ENCODE measurements at places on chromosomes 5 and 9.

DNA sequence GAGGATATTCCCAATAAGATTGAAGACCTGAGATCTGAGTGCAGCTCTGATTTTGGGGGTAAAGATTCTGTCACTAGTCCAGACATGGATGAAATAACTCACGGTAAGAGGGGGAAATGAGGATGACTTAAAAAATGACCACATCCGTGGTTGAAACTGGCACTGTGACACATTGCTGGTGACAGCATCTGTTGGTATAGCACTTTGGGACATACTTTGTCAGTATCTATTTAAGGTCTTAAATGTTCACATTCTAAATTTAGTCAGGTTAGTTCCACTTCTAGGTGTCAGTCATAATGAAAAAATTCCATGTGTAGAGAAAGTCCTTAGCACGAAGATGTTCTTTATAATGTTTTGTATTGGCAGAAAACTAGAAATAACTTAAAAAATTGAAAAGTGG is 70.9 kb downstream of the GAPVD1 start:
- DNase-seq = no peak

DNA sequence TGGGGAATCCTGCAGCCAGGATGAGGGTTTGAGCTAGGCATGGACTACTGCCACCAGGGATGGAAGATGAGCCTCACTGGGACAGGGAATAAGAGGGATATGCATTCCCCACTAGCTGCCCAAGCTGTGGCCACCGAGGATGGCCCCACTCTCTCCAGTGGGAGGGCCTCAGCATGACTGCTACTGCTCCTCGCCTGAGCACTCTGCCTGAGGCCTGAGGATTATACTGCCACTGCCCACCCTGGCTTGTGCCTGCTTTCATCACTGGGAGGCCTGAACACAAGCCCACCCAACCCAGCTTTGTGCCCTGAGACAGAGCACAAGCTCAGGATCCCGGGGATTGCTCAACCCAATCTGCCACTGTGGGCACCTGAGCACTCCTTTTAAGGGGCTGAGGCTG is 425.6 kb downstream of the RASEF start:
- no peak for DNase-seq

DNA sequence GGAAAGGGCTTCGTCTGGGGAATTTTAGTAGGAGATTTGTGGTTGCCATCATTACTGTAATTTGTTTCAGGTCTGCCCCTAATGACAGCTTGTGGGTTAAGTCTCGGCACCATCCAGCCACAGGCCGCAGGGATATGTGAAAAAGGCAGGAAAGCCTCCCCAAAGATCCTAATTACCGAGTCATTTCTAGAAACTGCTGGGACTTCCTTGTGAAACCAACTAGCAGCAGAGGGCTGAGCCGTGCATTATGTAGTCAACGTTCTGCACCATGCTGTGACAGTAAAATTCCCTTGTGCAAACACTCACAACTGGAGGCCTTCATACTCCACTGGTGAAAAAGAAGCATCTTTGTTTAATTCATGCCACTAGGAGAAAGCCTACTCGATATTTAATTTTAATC is 230.3 kb downstream of the MPDZ start:
- DNase-seq = no peak

- DNase-seq = no peak
Observed at GRCh38 chr5:162888268-162888667, 549.1 kb upstream of the CCNG1 start.

DNA sequence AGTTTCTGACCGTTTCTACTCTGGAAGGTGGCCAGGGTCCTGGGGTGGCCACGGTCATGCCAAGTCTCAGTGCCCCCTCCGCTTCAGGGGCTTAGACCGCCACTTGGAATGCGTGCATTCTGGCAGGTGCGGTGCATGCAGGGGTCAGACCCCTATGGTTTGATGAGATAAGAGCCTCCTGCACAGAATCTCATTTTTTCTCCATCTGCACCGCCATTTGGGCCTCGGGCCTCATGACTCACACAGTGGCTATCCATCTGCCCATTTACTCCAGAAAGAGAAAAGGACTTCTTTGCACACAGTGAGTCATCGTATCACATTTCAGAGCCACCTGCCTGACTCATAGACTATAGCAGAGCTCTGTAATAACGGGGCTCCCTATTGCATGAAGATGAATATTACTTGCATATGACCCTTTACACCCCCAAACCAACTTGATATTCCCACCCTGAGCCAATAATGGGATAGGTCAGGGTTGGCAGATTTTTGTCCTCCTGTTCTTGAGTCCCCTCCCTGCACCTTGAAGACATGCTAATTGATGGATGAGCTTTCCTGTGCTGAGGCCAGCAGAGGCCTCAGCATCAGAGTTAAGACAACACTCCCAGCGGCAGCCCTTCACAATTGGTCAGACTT is 157.4 kb downstream of the NR3C1 start:
- DNase-seq = no peak

GRCh38 chr5:1517838-1518237 is 5.9 kb downstream of the LPCAT1 start:
- DNase-seq = peak; percentile 29

DNA sequence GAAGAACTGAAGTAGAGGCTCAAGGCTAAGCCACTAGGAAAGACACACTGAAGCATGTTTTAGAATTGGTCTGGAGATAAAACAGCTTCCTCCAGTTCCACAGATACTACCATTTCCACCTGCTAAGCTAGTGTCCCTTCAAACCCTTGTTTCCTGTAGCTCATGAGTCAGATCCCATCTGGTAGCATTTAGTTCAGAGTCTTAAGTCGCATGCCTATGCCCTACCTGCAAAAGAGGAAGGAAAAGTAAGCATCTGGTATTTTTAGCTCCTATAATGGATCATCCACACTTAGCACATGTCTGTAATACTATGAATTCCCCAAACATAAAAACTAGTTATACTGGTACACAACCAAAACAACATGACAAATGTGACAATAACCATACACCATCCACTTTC is 92.1 kb downstream of the CDKN2A start:
- no peak for DNase-seq

GRCh38 chr5:39331861-39332381 is 32.4 kb downstream of the C9 start:
- DNase-seq = no peak

- DNase-seq = no peak
Observed at GRCh38 chr9:115850548-115851304, 302.9 kb upstream of the PAPPA start.

DNA sequence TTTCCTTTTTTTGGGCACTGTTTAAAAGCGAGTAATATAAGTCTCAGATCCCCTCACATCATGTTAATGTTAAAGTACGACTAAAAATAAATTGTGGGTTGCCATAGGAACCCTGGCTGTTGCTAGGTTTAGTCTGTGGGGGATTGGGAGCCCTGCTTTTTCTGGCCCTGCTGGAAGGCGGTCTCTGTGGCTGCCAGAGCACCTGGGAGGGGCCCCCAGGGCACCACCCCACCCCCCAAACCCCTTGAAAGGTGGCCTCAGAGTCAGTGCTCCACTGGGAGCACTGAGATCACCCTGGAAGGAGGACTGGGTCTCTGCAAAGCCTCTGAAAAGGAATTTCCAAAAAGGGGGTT is 66.2 kb upstream of the NEURL1B start:
- no peak for DNase-seq

DNA sequence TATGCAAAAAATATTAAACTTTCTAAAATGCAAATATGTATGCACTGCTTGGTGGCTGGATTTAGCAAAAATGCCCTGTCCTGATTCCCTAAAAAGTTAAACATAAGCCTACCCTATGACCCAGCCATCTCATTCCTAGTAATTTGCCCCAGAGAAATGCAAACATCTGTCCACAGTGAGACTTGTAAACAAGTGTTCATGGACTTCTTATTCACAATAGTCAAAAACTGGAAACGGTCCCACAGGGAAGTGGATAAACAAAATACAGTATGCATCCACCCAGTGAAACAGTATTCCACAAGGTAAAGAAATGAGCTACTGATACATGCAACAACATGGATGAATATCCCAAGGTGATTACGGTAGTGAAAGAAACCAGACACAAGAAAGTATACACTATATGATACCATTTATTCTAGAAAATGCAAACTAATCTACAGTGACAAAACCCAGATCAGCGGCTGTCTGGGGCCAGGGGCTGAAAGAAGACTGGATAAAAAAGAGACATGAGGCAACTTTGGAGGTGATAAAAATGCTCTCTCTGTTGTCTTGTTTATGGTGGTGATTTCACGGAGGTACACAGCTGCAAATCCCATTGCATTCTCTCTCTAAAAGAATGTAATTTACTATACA is 277.3 kb downstream of the GLIS3 start:
- no peak for DNase-seq

DNA sequence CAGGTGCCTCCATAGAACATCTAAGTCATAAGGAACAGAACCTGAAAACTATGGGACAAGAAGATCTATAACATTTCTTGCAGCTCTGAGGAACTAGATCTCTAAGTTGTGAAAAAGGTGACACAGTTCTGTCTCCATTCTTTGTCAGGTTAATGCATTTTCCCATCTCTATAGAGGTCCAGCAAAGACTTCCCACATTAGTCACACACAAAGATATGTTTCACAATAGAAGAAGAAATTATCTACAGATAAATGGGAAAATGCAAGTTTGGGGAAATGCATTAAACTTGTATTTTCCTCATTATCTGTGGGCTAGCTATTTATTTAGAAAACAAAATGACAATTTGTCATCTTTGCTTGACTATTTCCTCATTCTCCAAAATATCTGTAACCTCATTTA is 458.6 kb upstream of the PAPPA start:
- no peak for DNase-seq

GRCh38 chr9:80134487-80134886 is 562.7 kb downstream of the TLE4 start:
- DNase-seq = no peak

DNA sequence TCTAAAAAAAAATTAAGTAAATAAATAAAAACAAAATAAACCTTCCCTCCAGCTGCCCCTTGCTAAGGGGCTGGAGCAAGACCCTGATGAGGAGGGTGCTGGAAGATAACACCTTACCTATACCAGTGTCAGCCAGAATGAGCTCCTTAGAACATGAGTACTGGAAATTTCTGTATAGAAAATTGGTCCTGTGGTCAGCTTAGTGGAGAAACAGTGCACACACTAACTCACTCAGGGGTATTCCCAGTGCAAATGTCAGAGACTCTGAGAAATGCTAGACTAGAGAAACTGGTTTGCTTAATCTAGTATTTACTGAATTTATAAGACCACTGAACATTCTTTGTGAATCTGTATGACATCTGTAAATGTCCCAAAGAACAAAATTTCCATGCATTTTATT is 62.1 kb upstream of the CTXN3 start:
- DNase-seq = no peak

DNA sequence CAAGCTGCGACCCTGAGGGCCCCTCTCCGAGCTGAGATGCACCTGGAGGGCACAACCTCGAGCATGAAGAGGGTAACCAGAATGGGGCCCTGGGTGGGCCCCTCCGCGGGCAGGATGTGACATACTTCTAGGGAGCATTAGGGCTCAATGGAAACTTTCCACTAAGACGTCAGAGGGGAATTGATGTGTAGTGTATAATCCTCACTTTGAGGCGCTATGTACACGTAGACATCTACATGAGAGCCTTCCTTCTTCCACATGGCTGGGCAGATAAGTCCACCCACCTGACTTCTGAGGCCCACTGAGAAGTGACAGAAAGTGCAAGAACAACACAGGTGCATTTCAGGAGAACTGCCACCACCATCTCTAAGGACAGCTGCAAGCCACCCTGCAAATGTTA is 61.0 kb downstream of the DAP start:
- no peak for DNase-seq

GRCh38 chr5:32274548-32275395 is 38.0 kb downstream of the MTMR12 start:
- DNase-seq = no peak

- no peak for DNase-seq
Observed at GRCh38 chr5:37844009-37844408, 4.2 kb upstream of the GDNF start.

Data from activated CD4-positive, CD25-positive, alpha-beta regulatory T cell treated with anti-CD3 and anti-CD28 coated beads, Interleukin-2, amount 50 U/mL, for 72 hours (primary cell).